ENCODE measurements at places on chromosomes 4 and X.

- no peak for DNase-seq
Measured at GRCh38 chr4:335515-335914, 2.1 kb upstream of the ZNF141 start.

- DNase-seq = no peak
Measured at GRCh38 chr4:2570551-2571222, 34.2 kb downstream of the FAM193A start.

- no peak for DNase-seq
Measured at GRCh38 chr4:38068107-38068506, 107.9 kb downstream of the PTTG2 start.

GRCh38 chr4:28754376-28754775 lies 1893.7 kb downstream of the STIM2 start:
- no peak for DNase-seq

GRCh38 chrX:147945286-147945685 lies 33.6 kb downstream of the FMR1 start:
- no peak for DNase-seq

- no peak for DNase-seq
Measured at GRCh38 chrX:69522052-69522451, 17.9 kb downstream of the NALF2 start.

GRCh38 chr4:52968691-52969090 lies 106.6 kb downstream of the RASL11B start:
- DNase-seq = no peak

DNA sequence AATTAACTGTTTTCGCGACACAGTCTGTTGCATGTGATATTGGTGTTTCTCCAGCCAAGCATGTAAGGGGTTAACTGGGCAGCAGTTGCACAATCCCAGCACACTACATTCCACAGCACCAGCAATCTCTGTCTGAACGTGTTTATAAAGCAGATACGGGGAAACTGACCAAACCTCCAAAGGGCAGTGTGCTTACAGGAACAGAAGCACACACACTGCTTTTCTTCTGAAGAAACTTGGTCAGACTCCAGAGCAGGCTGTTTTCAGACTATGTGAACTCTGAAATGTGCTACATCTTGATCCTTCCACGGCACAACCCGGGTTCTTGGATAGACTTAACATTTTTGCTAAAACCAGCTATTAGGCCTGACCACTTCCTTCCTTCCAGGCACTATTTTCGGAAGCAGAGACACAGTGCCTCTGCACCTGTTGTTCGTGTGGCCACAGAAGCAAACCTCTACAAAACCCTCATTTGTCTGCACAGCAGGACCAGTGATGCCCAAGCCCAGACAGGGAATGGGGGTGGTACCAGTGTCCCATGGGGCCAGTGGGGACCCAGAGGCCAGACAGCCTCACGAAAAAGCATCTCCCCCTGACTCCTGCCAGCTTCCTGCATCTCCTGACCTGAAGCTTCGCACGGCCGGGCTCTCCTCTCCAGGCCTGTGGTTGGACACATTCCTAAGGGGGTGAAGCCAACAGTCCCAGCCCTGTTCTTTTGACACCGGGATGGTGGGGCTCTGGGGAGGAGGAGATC lies 90.1 kb downstream of the IRF2 start:
- DNase-seq = no peak

GRCh38 chr4:128709268-128709667 lies 100.2 kb upstream of the JADE1 start:
- DNase-seq = no peak

Measured in hypothalamus (tissue), 51 donors.